ENCODE measurements at places on chromosomes 2 and 18.

DNA sequence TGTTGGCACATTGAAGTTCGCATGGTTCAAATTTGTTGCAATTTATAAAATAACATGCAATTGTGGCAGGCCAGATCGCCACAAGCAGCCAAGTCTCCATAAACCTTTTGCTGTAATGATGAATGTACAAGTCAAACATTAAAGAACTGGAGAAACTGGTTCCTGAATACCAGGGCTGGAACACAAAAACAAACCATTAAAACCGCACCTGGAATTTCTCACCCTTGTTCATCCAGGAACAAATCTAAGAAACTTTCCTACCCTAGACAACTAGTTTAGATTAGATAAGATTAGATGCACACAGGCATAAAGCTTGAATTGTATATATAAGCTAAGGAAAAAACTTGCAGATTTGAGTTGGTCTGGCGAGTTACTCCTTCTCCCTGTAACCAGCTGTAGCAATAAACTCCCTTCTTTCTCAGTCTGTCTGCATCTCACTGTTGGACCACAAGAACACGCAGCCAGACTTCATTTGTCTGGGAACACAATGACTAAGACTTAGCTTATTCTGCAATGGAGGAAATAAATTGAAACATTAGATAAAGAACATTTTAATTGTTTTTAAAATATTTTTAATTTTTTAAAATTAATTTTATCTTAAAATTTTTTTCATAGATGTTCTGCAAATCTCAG is 1835.5 kb upstream of the LRRTM1 start:
- DNase-seq, result no peak

DNA sequence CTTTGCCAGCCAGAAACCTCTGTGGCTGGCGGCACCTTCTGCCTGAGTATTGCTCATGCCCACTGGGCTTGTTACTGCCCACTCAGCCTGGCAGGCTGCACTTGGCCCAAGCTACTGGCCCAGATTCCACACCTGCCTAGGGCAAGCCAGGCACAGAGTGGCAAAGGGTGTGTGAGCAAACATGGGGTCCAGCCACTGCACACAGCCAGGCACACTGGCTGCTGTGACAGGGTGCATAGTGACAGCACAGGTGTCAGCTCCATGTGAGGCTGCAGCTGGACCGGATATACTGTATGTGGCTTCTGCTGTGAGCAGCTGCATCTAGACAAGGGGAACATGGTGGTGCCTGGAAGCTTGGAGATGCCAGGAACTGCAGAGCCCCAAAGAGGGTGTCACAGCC is 113.9 kb downstream of the COPS8 start:
- DNase-seq, result no peak

GRCh38 chr2:206274434-206275311 is at the start of gene ZDBF2:
Gene ZDBF2, plus strand, starts transcription at chr2:206274663. Its CDS starts 7,187 bp downstream, at chr2:206281850.
- no peak for DNase-seq

DNA sequence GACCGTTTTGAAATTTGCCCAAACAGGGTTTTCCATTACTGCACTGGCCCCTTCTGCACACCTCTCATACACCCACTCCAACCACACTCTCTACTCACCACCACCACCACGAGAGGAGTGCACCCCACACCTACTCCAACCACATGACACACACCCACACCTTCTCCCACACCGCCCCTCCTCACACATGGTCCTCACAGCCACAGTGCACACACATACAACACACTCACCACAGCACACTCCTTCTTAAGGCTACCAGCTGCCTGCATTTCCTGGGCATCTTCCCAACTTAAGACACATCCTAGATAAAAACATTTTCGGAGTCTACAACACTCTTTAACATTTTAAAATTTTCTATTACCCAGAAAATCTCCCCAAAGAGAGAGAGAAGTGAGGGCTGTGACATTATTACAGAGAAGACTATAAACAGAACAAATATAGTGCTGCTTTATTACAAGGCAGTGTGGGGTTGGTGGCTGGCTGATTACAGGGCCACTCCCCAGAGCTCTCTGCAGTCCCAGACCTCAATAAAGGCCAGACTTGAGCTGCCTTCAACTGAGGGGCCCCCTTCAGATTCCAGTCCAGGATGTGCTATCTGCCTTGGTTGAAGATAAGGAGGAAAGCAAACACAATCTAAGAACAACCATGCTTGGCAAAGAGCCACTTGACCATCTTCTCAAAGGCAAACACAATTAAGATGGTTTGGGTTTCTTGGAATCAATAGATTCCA is 36.1 kb downstream of the NHEJ1 start:
- no peak for DNase-seq

- DNase-seq, result no peak
Measured at GRCh38 chr2:54107903-54108615, 7.4 kb upstream of the ACYP2 start.

GRCh38 chr18:3715231-3716080 is 265.5 kb downstream of the TGIF1 start:
- DNase-seq, result peak; percentile 41

GRCh38 chr2:235201756-235202155 is 249.9 kb downstream of the SH3BP4 start:
- no peak for DNase-seq

GRCh38 chr2:65264821-65265670 is 37.4 kb downstream of the ACTR2 start:
- peak; percentile 36 for DNase-seq

GRCh38 chr2:45984366-45984765 is 312.8 kb upstream of the EPAS1 start:
- no peak for DNase-seq

- DNase-seq, result no peak
Measured at GRCh38 chr2:1593371-1594122, 150.8 kb downstream of the PXDN start.

GRCh38 chr18:50674307-50674980 is 114.6 kb downstream of the MAPK4 start:
- no peak for DNase-seq

- no peak for DNase-seq
Measured at GRCh38 chr2:48694149-48694548, 61.4 kb downstream of the LHCGR start.

DNA sequence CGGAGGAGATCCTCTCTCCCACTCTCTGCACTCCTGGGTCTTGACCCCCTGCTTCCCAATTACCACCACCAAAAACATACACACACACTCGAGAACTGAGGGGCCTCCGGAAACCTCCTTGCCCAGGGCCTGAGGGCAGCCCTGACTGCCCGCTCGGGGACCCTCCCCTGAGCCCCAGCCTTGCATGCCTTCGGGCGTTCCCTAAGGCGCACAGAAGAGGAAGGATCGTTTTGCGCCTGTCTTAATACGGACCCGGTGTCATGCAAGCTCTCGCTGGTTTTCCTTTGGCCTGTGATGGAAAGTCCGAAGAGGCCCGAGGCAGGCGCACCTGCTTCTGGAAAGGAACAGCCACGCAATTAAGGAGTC is 19.8 kb downstream of the POU3F3 start:
- no peak for DNase-seq

- DNase-seq, result no peak
Measured at GRCh38 chr18:50611529-50611941, 51.6 kb downstream of the MAPK4 start.

GRCh38 chr2:65228263-65228750 is 676 bp downstream of the ACTR2 start:
- peak; percentile 79 for DNase-seq

- DNase-seq, result no peak
Measured at GRCh38 chr2:206935991-206936842, 3.1 kb upstream of the CPO start.

- no peak for DNase-seq
Measured at GRCh38 chr18:45939236-45939635, 27.9 kb downstream of the EPG5 start.

DNA sequence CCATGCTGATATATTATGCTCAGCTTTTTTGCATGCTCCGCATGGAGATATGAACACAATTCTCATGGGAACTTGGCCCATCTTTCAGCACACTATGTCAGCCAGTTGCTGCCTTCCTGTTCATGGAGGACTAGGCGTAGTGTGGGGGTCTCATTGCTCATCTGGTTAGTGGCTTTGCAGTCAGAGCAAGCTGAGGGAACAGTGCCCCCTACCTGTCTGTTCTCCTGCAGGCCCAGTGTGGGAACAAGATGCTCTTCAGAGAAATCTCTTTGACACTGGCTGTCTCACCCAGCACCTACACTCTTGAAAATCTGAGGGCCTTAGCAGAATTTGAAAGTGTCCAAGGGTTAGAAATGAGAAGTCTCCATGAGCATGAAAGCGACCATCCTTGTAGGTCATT is 47.1 kb downstream of the SPTBN1 start:
- peak; percentile 17 for DNase-seq
